Mammary microvascular endothelial cell (primary cell): ENCODE measurements at places on chromosomes 1 and 21. TPM values are rescaled to one million over a fixed set of nuclear protein-coding genes. Genes with fewer than 3 reads are reported as not detected.

LCE2C gene
- not detected in 2 replicates for total RNA-seq

LCE1B gene
- total RNA-seq: not detected in 2 replicates

KRTAP12-4 gene
- not detected in 2 replicates for total RNA-seq

CHODL gene
- total RNA-seq: not detected in 2 replicates

HTR1D gene
- 1.4 TPM in 2 replicates for total RNA-seq

FAM167B gene
- 20.3 and 24.0 TPM in 2 replicates for total RNA-seq

PPFIA4 gene
- total RNA-seq: under 0.01 TPM in 2 replicates

MIXL1 gene
- 0.20 TPM in 1 of 2 replicates, not detected in the other for total RNA-seq

LCE1F gene
- total RNA-seq: not detected in 2 replicates

RPF1 gene
- total RNA-seq: 53.1 and 54.8 TPM in 2 replicates

SLC9C2 gene
- total RNA-seq: not detected in 2 replicates

KIF21B gene
- 1.00 and 1.2 TPM in 2 replicates for total RNA-seq

CD52 gene
- not detected in 2 replicates for total RNA-seq

SEC22B gene
- total RNA-seq: 16.6 and 16.8 TPM in 2 replicates

C4BPA gene
- not detected in 2 replicates for total RNA-seq

SFN gene
- total RNA-seq: 0.20 and 0.80 TPM in 2 replicates

TMEM61 gene
- 0.10 TPM in 1 of 2 replicates, not detected in the other for total RNA-seq

FCRLB gene
- 3.6 and 4.0 TPM in 2 replicates for total RNA-seq

SYPL2 gene
- total RNA-seq: 0.05 and 0.33 TPM in 2 replicates

NES gene
- total RNA-seq: 360 and 381 TPM in 2 replicates

AADACL4 gene
- not detected in 2 replicates for total RNA-seq

FCRL2 gene
- total RNA-seq: not detected in 2 replicates

ARHGAP29 gene
- 219 and 232 TPM in 2 replicates for total RNA-seq

CHIT1 gene
- total RNA-seq: not detected in 2 replicates

TSPEAR gene
- 0.10 TPM in 1 of 2 replicates, not detected in the other for total RNA-seq

CFHR5 gene
- not detected in 2 replicates for total RNA-seq

PRR9 gene
- not detected in 2 replicates for total RNA-seq

FBLIM1 gene
- total RNA-seq: 107 and 137 TPM in 2 replicates

CCDC185 gene
- total RNA-seq: not detected in 2 replicates

MMEL1 gene
- 0.25 and 3.0 TPM in 2 replicates for total RNA-seq

TLCD4 gene
- 0.07 and 0.10 TPM in 2 replicates for total RNA-seq

FNDC7 gene
- not detected in 2 replicates for total RNA-seq

EPHB2 gene
- 29.1 and 32.1 TPM in 2 replicates for total RNA-seq

EVA1B gene
- 88.7 and 88.9 TPM in 2 replicates for total RNA-seq

TMEM201 gene
- 12.2 and 14.7 TPM in 2 replicates for total RNA-seq
